Hair follicle dermal papilla cell (primary cell): ENCODE measurements at places on chromosomes 4 and X. TPM values are rescaled to one million over a fixed set of nuclear protein-coding genes. Genes with fewer than 3 reads are reported as not detected.

The SMIM10 gene
- total RNA-seq = 2.8 and 3.6 TPM in 2 replicates

The TAF7L gene
- total RNA-seq = 0.16 TPM in 1 of 2 replicates, not detected in the other

The OTUD4 gene
- 30.7 and 31.0 TPM in 2 replicates for total RNA-seq

The TLR1 gene
- 1.1 and 1.5 TPM in 2 replicates for total RNA-seq

The CYSLTR1 gene
- under 0.01 TPM in 1 of 2 replicates, not detected in the other for total RNA-seq

The NHSL2 gene
- 23.8 and 25.6 TPM in 2 replicates for total RNA-seq

The IL9R gene
- total RNA-seq = not detected in 2 replicates

The SMIM31 gene
- total RNA-seq = not detected in 2 replicates

The OGT gene
- 152 and 229 TPM in 2 replicates for total RNA-seq

The IL13RA1 gene
- 52.5 and 68.3 TPM in 2 replicates for total RNA-seq

The MAGEA6 gene
- total RNA-seq = not detected in 2 replicates

The ACSL4 gene
- 125 and 133 TPM in 2 replicates for total RNA-seq

The MOB1B gene
- total RNA-seq = 11.9 and 13.3 TPM in 2 replicates

The VCX2 gene
- not detected in 2 replicates for total RNA-seq

The ARHGAP24 gene
- 147 and 148 TPM in 2 replicates for total RNA-seq

The TLL1 gene
- 0.97 and 1.5 TPM in 2 replicates for total RNA-seq

The DACH2 gene
- total RNA-seq = not detected in 2 replicates

The FAM184B gene
- total RNA-seq = under 0.01 TPM in 2 replicates

The C4orf50 gene
- not detected in 2 replicates for total RNA-seq

The MSX1 gene
- total RNA-seq = 23.1 and 25.8 TPM in 2 replicates

The CTAG1A gene
- total RNA-seq = not detected in 2 replicates

The FGA gene
- total RNA-seq = not detected in 2 replicates

The HPGD gene
- 22.2 and 22.8 TPM in 2 replicates for total RNA-seq

The XAGE1A gene
- total RNA-seq = not detected in 2 replicates

The LANCL3 gene
- 0.24 and 0.32 TPM in 2 replicates for total RNA-seq

The GPC3 gene
- not detected in 2 replicates for total RNA-seq

The IBSP gene
- total RNA-seq = 0.16 TPM in 1 of 2 replicates, not detected in the other

The PDLIM3 gene
- total RNA-seq = 0.12 TPM in 1 of 2 replicates, not detected in the other

The PAQR3 gene
- total RNA-seq = 14.2 and 19.5 TPM in 2 replicates

The PDE5A gene
- total RNA-seq = 9.0 and 13.1 TPM in 2 replicates

The PPBP gene
- total RNA-seq = not detected in 2 replicates

The AKAP14 gene
- not detected in 2 replicates for total RNA-seq

The ARMCX2 gene
- 86.7 and 111 TPM in 2 replicates for total RNA-seq
